ENCODE measurements at places on chromosomes 1 and 21. TPM values are rescaled to one million over a fixed set of nuclear protein-coding genes. Genes with fewer than 3 reads are reported as not detected.

The KCND3 gene
- total RNA-seq, result not detected

GRCh38 chr1:234260578-234260977 lies 112.7 kb upstream of the COA6 start:
- DNase-seq, result peak; percentile 33

GRCh38 chr1:188708795-188709535 lies 1768.7 kb downstream of the BRINP3 start:
- no peak for DNase-seq

- no peak for DNase-seq
Observed at GRCh38 chr1:96361271-96361856, 360.2 kb upstream of the PTBP2 start.

DNA sequence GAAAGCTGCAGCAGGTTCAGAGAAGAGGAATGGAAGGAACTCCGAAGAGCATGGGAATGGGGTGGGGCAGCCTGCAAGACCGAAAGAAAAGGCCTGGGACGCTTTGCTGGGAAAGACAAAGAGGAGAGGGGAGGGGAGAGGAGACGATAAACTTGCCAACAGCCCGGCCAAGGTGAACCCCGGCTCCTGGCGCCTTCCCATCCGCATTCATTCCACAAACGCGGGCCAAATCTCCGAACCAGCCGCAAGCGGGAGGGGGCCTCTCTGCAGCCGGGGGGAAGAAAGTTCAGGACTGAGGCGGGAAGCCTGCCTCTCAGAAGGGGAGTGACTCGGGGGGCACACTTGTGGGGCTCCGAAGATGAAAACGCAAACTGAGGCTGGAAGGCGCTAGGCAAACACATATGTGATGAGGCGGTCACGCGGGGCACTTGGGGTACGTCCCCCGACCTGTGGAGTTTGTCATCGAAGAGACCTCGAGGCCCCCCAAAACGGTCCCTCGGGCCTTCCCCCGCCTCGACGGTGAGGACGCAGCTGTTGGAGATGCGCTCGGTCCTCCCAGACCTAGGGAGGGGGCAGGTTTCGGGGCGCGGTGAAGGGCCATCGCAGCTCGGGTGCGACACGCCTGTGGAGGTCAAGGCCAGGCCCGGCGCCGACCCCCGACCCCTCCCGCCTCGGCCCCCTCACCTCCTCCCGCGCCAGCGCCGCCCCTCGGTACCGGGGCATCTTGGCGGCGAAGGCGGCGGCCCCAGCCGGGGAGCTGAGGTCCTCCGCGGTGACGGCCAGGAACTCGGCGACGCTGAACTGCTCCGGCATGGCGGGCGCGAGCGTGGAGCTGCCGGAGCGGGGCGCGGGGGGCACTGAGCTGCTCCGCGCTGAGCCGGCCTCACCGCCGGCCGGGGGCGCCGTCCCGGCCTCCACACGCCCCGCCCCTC lies at the start of gene ASAP3:
ASAP3 (minus strand) TSS at position 859 of the 932 bp plus-strand sequence; CDS start at position 813, 46 bp downstream.
- no peak for DNase-seq

Data from activated CD4-positive, alpha-beta memory T cell treated with anti-CD3 and anti-CD28 coated beads, Interleukin-2, amount 10 ng/mL, durations not matched to agents 7 days and 5 days (primary cell).